ENCODE measurements at places on chromosomes 13 and 19.
A peak's percentile ranks its signal among the peaks of the same experiment; 100 is the strongest.

DNA sequence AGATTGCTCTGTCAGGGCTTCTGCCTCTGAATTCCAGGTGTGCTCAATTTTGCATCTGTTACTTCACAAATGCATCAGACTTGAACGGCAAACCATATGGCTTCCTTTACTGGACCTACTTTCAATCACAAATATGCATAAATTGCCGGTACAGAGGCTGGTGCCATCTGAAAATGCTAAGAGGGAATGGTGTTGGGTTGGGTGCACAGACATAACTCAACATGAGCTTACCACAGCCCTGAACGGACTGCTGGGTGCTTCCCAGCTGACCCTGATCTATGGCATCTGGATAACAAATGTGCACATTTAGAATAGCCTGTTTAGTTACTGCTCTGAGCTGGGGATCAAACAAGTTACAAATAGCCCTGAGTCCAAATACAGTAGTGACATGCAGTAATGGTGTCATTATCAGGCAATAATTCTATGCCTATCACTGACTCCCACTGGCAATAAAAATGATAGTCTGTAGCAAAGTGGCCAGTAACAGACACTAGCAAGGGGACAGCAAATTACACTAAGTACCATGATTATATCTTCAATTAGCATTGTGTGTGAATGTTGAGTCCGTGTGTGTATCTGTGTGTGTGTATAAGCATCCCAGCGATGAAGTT lies 927.3 kb downstream of the DIAPH3 start:
- no peak for DNase-seq

DNA sequence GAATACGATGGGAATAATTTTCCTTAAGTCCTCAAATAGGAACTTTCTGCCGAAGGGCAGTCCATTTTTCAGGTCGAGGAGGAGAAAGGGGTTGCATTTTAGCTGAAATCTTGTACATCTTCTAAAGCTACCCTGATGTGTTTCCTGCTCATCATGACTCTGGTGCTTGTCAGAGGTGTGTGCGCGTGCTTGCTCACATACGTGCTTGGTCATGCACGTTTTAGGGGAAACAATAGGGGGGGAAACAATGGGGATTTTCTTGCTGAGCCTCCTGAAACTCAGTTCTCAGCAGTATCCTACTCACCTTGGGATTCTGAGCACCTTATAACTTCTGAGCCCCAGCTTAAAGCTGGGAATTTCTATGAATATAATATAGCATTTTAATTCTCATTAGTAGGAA lies 44.7 kb downstream of the TM9SF2 start:
- DNase-seq, result no peak

- DNase-seq, result no peak
Observed at GRCh38 chr13:24906268-24906667, 142.3 kb downstream of the RNF17 start.

DNA sequence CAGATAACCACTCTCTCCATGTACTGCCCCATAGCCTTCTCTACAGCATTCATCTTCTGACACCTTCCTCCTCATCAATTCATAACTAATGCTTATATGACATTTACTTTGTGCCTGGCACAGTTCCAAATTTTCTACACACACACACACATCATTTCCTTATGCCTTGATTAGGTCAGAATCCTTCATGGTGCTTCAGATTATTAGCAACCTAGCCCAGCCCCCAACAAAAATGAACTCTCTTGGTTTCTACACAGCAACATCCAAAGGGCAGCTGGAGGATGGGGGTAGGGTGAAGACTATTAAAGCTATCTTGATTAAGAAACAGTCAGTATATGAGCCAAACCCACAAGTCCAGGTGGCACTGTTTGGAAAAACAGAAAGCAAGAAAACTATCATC lies 3.7 kb downstream of the RUBCNL start:
- peak; percentile 2 for DNase-seq

DNA sequence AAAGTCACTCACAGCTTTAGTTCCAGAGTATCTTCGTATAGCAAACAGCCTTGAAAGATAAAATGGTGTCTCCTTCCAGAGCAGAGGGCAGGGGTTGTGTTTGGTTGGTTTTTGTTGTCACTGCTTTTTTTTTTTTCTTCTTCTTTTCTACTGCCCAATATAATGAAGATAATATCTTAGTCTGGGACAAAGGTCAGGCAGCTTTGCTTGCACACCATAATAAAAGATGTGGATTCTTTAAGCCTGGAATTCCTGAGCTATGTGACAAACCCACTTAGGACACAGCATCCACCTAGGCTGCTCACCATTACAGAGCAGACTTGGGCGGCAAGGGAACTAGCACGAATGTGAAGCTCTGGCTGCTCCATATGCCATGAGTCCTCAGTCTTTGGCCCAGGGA lies 165.6 kb upstream of the MIR17HG start:
- DNase-seq, result no peak

Measured in NCI-H1105 treated with DMSO at 0.1 percent for 48 hours (cell line).